ENCODE measurements at places on chromosomes 11 and 22.

DNA sequence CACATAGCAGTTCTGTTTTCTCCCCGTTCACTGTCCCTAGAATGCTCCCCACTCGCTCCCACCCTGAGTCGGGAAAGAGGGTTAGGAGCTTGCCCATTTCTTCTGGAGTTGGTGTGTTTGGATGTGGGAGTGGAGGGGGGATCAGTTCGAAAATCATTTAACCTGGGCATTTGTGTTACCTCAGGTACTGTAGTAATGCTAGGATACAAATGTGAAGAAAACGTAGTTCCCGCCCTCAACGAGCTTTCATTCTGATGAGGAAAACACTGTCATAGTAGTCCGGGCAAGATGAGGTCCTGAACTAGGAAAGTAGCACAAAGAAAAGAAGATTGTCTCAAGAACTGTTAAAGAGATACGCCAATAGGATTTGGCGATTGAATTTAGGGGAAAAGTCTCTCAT lies 539 bp downstream of the SDHD start:
- no peak for DNase-seq

DNA sequence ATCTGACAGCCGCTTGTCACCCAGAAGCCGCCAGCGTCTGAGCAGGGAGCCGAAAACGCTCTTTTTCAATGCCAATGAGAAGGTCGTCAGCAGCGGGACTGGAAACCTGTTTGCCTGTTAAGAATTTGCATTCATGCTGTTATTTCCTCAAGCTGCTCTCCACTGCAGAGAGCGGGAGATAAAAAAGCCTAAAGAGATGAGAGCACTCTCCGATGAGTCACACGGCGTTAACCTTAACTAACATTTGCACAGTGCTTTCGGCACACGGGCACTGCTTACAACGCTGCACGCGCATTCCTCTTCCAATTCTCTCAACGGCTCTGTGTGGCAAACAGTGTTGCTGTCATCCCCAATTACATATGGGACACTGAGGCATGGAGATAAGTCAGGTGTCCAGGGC lies 40.0 kb upstream of the RTL6 start:
- DNase-seq = no peak

DNA sequence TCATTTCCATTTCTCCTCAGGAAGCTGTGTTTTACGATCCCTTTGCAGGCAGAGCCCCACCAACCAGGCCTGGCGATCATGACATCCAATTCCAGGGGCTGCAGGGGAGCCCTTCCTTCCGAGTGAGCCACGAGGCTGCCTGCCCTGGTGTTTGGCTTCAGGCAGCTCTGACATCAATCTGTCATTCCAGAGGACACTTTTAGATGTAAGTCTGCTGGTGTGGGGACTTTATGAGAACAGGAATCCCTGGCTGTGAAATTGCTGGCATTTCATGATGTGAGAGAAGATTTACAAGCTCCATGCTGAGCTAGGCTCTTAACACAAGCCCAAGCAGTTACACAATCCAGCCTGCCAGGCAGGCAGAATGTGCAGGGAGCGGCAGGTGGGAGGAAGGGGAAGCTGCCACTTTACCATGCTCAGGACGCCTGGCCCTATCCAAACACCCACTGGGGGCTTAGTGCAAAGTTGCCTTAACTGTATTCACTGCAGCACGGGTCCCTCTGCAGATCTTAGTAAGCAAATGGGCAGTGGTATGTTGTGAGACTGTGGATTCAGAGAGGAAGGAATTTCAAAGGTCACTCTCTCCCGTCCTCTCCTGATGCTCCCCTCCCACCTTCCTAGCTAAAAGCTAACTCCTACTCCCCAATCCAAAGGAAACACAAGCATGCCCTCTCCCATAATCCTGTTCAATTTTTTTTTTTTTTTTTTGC lies 43.4 kb upstream of the MICAL2 start:
- no peak for DNase-seq

DNA sequence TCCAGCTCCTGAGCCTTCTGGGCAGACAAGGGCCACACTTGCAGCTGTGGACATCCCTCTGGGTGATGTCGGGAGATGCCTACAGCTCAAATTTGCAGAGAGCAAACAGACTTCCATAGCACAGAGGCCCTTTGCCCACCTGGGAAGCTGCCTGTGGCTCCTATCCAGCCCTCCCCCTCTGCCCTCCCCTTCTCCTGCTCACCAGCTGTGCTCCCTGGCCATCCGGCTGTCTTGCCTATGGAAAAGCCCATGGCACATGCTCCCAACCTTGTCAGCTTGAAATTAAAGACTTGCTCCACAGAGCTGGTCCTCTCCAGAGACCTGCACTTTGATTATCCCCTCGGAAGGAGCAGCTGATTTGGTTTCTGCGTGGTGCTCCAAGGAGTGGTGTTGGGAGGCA lies 118.9 kb upstream of the NECTIN1 start:
- no peak for DNase-seq

DNA sequence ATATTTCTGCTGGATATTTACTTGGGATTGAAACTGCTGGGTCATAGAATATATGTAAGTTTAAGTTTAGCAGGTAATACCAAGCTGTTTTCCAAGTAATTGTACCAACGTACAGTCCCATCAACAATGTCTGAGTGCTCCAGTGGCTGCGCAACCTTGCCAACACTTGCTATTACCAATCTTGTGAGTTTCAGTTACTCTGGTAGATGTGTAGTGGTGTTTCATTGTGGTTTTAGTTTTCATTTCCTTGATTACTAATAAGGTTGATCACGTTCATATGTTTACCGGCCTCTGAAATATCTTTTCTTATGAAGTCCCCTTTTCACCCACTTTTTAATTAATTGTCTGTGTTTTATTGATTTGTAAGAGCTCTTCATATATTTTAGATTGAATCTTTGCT lies 370.6 kb upstream of the CADM1 start:
- no peak for DNase-seq

DNA sequence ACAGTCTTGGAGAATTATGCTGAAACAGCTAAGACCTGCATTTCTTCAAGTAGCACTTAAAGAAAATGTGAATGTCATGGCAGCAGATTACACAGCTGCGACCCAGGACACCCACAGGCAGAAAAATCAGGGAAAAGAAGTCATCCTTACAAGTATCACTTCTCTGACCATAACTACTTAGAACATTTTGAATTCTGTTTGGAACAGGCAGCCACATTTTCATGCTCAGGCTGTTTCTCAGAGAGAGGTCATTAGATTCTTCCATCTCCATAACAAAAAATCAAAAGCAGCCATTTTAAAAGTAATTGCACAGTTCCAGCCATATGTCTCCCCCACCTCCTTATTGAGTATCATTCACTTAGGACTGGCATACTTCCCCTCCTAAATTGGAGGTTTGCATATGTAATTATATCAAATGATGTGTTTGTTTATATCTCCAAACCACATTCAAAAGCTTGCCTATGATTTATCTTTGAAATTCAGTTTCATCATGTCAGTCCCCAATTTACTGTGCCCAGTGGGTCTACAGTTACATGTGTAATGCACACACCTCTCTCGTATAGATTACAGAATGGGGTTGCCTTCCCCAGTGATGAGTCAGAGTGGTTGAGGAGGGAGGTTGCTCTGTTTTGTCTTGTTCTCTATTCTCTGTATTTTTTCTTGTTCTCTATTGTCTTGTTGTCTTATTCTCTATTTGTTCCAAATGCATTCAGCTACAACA lies 276.5 kb upstream of the MTNR1B start:
- no peak for DNase-seq

DNA sequence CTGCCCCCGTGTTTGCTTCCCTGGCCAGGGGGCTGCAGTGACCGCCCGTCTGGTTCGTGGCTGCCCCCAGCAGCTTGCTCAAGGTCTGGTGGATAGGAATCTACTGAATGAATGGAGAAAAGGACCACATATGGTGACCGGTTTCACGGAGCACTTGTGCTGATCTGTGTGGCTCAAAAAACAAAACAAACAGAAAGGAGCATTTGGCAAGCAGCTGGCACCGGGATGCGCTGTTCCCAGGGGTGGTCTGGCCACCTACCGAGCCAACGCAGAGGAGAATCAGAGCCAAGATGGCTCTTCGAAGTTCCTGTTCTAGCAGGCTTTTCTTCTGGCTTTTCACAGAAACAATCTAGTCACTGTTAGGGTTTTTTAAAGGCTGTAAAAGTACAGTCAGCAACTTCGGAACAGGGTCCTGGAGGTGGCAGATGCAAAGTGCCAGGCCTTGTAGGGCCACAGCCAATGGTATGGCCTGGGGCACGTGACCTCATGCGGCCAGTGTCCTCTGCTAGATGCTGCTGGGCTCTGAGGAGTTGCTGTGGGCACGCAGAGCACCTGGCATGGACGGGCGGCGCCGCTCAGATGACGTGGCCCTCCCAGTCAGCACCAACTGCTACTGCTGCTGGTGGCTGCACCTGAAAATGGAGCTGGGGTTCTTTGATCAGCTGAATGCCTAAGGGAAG lies 27.3 kb upstream of the PACSIN2 start:
- no peak for DNase-seq

DNA sequence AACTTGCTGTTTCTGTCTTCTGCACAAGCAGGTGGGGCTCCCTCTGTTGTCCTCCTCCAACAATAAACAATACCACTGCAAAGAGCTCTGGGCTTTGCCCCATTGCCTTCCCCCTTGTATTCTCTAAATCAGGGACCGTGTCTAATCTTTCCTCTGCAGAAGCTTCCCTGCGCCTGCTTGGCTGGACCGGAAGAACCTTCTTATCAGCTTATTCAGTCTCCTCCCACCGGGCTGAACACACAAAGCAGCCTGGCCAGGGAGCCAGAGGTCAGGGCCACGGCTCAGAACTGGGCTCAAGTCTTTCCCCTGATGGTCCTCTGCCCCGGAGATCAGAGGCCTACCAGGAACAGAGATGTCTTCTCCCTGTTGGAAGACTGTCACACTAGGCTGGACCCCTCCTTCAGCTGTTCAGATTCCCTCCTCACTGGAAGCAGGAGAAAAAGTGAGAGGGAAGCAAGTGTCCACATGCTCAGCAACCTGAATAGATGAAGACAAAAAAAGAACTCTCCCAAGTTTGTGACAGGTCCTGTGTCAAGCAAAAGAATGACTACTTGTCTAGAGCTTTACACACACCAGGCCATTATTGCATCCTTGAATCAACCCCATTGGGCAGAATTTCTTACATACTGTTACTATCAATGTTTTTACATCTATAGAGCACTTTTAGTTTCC lies 63.7 kb downstream of the RAB30 start:
- DNase-seq = no peak

DNA sequence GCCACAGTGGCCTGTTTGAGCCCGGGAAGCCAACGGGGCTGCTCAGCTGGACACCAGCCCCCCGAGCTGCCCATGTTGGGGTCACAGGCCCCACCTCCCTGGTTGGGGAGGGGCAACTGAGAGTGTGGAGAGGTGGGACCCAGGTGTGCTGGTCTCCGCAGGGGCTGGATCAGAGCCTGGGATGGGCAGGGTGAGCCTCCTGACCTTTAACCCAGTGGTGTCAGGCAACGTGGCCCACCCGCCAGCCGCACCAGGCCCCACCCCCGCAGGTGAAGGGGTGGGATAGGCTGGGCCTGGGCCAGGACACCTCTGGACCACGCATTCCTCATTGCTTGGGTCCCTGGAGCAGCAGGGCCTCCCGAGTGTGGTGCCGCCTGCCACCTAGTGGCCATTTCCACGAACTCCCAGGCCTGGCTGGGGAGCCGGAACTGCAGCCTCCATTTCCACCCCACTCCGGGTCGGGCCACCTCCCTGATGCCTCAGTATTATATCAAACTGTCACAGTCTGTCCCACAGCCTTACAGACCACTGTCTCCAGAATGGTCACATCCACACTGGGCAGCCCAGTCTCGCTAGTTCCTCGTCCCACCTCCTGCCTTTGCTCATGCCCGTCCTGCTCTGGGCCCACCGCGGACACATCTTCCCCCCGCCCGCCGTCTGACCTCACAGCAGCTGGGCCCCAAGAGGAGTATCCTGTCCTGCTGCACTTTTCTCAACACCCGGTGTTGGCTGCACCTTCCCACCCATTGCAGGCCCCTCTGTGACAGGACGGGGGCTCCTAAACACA lies 13.3 kb upstream of the PPP6R3 start:
- peak; percentile 69 for DNase-seq

Measured in activated CD4-positive, alpha-beta T cell treated with anti-CD3 and anti-CD28 coated beads, Interleukin-2, amount 50 U/mL, for 24 hours (primary cell).